ENCODE measurements at places on chromosomes 13 and 19.

DNA sequence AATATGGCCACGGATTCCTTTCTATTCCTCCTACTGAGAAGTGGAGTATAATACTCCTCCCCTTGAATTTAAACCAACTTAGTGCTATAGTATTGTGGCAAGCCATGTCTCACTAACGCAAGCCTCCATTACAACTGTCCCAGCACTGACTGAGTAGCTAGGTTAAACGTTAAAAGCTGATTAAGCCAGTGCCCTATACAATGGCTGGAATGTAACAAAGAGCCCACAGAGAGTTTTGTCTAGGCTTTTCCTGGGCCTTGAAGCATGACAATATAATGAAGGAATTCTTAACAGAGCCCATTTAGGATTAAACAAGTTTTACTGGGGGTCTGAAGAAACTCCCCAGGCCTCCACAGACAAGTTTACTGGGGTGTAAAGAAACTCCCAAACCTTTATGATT, 254.5 kb upstream of the DACH1 start:
- DNase-seq = no peak

DNA sequence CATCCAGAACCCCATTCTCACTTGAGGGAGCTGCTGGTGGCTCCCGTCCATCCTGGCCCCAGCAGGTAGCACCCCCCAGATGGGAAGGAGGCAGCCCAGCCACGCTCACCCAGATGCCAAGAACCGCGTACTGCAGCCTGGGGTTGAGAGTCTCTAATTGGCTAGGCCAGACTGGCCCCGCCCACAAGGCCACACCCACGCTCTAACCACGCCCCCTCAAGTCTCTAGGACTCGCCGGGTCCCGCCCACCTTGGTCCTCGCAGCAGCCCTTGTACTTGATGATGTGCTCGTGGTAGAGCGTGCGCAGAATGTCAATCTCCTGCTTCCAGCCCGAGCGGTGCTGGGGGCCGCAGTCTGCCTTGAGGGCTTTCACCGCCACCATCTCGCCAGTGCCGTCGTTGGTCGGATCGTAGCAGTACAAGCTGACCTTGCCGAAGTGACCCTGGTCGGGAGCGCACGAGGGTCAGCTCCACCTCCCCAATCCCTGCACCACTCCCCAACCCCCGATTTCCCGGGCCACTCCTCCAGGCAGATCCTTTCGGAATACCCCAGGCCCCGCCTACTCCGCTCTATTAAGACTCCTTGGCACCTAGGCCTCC, 14.5 kb upstream of the ICAM3 start:
- peak; percentile 37 for DNase-seq

DNA sequence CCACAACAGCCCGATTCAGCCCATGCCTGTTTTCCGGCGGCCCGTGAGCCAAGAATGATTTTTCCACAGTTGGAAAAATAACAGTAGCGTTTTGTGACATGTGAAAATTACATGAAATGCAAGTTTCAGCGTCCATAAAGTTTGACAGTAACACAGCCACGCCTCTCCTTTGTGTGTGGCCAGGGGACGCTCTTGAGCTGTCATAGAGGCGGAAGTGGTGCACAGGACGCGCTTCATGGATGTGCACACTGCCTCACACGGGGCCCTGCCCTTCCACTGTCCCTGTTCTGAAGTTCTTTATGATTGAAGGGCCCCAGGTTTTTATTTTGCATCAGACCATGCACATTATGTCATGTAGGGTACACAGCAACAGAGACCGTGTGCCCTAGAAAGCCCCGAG, 12.4 kb upstream of the ELAVL1 start:
- no peak for DNase-seq

DNA sequence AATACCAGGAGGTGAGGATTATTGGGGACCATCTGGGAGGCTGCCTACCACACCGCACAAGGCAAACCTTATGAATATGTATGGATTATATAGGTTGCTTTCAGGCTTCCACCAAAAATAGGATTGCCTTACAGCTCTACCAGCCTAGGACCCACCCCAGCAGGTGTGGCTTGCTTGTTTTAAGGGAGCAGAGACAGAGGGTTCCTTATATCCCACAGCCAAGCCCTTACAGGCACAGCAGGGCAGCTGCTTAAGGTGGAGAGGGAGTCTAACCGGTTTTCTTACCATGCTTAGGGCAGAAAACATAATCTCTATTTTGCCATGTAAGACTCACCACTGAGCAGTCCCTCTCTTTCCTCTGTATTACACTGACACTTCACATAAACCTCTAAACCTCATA, 16.1 kb upstream of the TTYH1 start:
- no peak for DNase-seq

DNA sequence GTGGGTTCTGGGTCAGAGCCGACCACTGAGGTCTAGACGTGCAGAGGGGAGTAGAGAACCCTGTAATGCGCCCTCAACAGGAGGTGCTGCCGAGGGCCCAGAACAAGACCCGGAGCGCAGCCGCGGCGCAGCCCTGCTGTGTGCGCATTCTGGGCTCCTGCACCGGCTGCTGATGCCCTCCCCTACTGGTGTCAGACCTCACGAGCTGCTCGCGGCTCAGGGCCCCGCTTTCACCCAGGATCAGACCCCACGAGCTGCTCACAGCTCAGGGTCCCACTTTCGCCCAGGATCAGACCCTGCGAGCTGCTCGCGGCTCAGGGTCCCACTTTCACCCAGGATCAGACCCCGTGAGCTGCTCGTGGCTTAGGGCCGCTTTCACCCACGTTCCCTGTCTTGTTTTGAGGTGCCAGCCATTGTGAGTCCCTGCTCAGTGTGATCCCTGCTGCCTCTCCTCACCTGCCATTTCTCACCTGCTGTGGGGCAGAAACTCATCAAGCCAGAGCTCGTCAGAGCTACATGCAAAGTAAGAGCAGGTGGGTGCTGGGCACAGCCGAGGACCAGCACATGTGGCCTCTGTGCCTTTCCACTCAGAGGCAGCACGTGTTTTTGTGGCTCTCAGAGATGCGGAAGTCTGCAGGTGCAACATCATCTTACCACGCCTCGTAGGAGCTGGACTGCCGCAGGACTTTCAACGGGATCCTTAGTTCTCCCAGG, 47.0 kb upstream of the C13orf46 start:
- DNase-seq = no peak

DNA sequence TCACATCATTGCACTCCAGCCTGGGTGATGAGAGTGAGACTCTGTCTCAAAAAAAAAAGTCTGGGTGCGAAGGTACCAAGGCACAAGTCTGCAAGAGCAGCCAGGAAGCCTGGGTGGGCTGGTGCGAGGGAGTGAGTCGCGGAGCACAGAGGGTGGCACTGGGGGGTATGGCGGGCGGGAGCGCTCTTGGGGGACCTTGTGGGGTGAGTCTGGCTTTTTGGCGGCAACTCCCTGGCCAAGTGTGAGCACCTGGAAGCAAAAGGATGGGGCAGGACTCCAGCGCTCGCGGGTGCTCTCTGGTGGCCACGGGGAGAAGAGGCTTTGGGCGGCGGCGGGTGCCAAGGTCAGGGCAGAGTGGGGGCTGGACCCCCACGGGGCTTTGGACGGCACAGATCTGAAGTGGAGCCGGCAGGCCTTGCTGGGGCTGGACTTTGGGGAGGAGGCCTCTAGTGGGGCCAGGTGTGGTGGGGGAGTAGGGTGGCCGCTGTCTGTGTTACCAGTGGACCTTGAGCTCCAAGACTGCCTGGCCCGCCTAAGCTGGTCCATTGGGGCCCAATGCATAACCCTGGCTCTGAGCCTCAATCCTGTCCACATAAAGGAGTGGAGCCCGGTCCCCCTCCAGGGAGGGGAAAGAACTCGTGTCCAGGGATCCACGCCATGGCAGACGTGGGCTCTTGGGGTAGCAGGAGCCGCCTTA, 1.6 kb downstream of the P2RY11 start:
- peak; percentile 56 for DNase-seq

DNA sequence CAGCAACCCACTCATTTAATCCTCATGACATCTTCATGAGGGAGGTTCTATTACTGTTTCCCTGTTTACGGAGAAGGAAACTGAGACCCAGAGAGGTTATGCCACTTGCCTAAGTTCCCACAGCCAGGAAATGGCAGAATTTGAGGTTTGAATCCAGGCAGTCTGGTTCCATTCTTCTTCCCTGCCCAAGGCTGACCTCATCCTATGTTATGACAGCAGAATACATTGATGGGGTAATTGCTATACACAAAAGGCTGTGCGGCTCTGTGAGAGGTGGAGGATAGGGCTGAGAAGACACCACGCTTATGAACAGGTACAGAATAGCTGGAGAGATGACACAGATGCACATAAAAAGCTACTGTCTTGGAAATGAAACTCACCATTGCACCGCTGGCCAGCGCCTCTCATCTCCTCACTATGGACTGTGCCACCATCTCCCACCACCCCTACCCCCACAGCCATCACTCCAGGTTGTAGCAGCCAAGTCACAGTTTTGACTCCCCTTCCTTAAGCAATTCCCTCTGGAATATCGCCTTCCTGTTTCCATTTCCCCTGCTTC, 11.5 kb downstream of the MAG start:
- no peak for DNase-seq

DNA sequence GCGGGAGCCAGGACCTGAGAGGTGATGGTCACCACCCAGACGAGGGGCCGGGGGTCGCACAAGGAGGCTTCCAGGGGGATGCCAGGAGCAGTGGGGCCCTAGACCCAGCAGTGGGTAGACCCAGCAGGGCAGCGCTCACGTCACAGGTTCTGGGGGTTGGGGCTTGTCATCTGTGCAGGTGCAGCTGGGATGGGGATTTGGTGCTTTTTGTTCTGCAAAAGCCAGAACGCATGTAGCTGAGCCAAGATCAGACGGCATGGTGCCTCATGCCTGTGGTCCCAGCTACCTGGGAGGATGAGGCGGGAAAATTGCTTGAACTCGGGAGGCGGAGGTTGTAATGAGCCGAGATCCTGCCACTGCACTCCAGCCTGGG, 15.1 kb downstream of the CSNK1G2 start:
- DNase-seq = no peak

GRCh38 chr19:15251749-15252397, 19.6 kb upstream of the EPHX3 start:
- DNase-seq = peak; percentile 47

DNA sequence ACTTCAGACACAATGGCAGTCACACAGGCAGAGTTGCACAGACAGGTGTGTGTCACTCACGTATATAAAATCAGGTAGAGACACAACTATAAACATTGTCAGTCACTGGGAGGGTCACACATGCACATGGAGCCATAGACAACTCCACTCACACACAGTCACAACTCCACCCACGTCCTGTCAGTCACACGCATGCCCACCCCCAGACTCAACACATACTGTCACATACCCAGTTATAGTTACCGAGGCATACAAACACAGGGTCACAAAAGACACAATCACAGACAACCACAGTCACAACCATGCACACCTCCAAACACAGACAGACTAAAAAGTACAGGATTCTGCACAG, 1.5 kb downstream of the NUMBL start:
- DNase-seq = no peak

DNA sequence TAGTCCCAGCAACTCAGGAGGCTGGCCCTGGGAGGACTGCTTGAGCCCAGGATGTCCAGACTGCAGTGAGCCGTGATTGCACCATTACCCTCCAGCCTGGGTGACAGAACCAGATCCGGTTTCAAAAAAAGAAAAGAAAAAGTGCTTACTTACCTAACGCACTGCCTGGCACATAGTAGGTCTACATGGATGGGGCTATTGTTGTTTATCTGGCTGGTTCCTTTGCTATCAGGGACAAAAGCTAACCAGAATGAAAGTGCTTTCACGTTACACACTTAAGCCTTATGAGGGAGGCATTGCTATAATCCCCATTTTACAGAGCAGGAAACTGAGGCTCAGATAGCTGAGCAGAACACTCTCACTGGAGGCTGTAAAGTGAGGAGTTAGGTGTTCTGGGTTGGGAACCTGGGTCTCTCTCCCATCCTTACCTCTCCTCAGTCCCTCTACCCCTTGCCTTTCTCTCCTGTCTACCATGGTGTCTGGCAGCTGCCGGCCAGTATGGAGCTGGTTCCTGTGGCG, 2.8 kb downstream of the DNM2 start:
- DNase-seq = no peak

- DNase-seq = no peak
Measured at GRCh38 chr19:58330458-58330857, 3.7 kb downstream of the ZSCAN22 start.

- peak; percentile 98 for DNase-seq
Measured at GRCh38 chr19:1082165-1082927, 12.8 kb downstream of the POLR2E start.

GRCh38 chr19:16587833-16588823, 15.9 kb upstream of the SLC35E1 start:
- DNase-seq = peak; percentile 67

- DNase-seq = no peak
Measured at GRCh38 chr13:45838171-45838745, 13.3 kb downstream of the SIAH3 start.

DNA sequence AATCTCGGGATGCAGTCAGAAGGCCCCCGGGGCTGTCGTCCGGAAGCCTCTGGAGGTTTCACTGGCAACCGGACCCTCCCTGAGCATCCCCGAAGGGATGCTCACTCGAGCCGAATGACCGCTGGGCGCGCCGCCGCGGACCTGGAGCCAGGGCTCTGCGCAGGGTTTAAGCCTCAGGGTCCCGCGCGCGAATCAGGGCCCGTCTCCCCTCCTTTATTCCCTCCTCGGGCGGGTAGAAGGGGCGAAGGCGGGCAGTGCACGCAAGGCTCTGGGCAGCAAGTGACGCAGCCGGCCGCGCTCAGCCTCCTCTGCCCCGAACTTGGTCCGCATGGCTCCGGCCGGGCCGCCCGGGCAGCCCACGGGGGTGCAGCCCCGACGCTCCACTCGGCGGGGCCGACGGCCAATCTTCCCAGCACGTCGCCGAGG, 572 bp downstream of the SHISA2 start:
- no peak for DNase-seq

DNA sequence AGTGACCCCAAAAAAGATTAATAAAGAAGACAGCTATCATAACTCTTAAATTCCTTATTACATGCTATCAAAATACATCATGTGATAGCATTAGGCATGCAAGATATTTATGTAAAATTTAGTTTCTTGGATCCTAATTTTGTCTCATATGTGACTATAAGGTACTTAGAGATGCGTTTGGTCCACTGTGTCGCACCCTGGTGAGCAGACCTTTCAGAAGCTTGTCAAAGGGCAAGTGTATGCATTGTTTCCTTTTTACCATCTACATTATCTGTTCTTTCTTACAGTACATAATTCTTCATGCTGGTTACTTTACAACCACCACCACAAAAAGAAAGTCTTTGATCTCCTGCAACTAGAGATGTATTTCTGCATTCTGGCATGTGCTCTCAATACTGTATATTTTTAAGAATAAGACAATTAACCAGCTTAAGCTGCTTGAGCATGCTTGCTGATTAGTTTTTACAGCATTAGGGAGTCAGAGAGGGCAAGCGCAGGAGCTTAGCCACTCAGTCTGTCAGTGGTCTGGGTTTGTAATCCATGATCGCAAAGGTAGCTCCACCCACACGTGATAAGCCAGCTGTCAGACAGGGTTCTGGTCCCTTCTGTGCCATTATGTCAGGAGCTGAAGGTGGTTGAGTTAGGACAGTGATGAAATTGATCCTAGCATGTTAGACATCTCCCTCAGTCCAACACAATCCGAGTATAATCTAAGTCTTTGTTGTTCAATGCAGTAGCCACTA, 500.9 kb downstream of the MYO16 start:
- DNase-seq = no peak

- no peak for DNase-seq
Measured at GRCh38 chr13:41130356-41130755, 2.2 kb downstream of the KBTBD6 start.

- no peak for DNase-seq
Measured at GRCh38 chr19:30360376-30361106, 11.6 kb upstream of the ZNF536 start.

- no peak for DNase-seq
Measured at GRCh38 chr19:29173896-29174295, 39.1 kb downstream of the UQCRFS1 start.
